HFFc6 (cell line): ENCODE measurements at places on chromosomes 11 and 22.
A peak's percentile ranks its signal among the peaks of the same experiment; 100 is the strongest.

DNA sequence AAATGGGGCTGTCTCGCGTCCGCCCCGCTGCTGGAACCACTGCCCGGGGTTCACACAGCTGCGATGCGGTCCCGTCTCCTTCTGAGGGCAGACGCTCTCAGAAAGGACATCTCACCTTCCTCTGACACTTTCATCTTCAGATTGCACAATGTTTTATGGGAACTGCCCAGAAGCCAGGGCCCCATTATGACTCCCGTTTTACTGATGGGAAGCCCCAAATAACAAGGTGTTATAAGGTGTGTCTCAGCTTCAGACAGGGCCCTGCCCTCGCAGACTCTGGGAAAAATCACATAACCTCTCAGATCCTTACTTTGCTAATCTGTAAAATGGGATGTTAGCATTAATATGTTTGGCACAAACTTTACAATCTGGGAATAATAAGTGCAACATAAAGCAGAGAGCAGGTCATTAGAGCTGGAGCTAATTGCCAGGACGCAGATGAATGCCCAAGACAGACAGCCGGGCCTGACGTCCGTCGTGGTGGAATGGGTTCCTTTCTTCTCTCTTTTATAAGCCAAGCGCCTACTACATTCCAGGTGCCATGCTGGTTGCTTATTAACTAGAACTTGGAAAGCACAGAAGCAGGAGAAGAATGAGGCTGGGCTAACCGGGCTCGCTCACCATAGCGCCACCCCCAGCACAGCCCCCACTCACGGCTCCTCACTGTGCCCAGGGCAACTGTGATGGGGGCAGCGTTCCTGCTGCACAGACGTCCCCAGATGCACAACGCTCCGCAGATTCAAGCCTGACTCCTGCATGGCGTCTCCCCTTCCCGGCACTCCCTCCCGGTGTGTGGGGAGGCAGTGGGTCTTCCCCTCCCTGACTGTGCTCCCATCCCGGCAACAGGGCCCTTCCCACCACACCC lies 43.8 kb downstream of the TRMU start:
- H3K27me3 ChIP-seq, result peaks cover 6% of the 10 kb centered on the region
- peaks cover 25% of the 10 kb centered on the region for H3K36me3 ChIP-seq
- H3K4me1 ChIP-seq, result peaks cover 4% of the 10 kb centered on the region; the same call in 1 of the 2 replicates
- no peak overlapping the region for H3K27ac ChIP-seq

DNA sequence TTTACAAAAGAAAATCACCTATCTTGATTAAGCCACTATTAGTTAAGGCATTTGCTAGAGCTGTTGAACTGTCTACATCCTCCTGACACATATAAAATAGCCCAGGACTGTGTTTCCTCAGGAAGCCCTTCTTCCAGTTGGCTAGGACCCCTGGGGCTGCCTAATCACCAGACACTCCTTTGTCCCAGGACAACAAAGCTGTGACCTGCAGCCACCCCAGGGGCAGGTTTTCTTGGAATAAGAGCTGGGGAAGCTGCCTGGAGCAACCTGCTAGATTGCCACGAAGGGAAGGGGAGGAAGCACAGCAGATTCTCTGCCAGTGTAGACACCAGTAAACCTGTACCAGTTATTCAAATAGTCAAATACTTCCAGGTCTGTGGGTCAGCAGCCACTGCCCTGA lies 17.6 kb downstream of the CHST1 start:
- DNase-seq, result no peak
- H3K27ac ChIP-seq, result no peak overlapping the region
- no peaks in the 10 kb centered on the region for H3K36me3 ChIP-seq

DNA sequence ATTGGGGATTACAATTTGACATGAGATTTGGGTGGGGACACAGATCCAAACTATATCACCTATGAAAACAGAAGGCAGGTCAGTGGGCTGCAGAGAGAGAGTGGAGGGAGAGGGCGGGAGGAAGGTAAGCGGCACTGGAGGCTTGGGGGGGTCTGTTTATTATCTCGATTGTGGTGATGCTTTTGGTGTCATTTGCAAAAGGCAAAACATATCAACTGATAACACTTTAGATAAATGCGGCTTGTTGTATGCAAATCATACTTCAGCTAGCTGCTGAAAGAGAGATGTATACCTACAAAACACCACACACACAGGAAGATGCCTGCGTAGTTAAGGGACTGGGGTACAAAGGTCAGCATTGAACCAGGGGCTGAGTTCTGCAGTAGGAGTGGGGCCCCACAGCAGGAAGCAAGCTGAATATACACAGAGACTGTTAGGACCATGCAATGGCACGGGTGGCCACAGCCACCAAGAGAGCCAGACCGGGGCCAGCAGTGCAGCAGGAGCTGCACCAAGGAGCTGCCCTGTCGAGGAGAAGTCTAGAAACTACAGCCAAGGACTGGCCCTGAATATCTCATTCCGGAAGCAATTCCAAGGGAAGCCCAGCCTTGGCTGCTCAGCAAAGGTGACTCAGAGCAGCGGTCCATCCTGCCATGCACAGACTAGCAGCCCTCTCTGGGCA lies 23.8 kb upstream of the TOLLIP start:
- no peak for DNase-seq
- no peak overlapping the region for H3K27ac ChIP-seq
- H3K4me3 ChIP-seq, result no peak overlapping the region
- peaks cover 13% of the 10 kb centered on the region for H3K27me3 ChIP-seq

DNA sequence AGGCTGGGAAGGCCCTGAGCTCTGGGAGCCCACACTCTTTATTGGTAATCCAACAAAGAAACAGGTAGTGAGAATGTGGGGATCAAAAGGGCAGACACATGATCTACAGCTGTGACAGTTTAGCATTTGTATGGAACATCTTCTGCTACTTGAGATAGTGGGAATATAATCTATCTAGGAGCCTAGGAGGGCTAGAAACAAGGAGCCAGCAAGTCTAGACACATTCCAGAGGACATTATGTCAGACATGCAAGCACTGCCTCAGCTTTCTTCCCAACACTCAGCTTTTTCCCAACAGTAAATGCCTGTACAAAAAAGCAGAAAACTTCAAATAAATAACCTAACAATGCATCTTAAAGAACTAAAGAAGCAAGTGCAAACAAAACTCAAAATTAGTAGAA lies 1150.6 kb upstream of the RAG2 start:
- H3K27me3 ChIP-seq, result no peaks in the 10 kb centered on the region; the same call in 1 of the 2 replicates
- peaks cover 3% of the 10 kb centered on the region; the same call in 1 of the 2 replicates for H3K36me3 ChIP-seq
- H3K27ac ChIP-seq, result no peak overlapping the region
- no peak overlapping the region for H3K4me3 ChIP-seq
- no peak for DNase-seq

DNA sequence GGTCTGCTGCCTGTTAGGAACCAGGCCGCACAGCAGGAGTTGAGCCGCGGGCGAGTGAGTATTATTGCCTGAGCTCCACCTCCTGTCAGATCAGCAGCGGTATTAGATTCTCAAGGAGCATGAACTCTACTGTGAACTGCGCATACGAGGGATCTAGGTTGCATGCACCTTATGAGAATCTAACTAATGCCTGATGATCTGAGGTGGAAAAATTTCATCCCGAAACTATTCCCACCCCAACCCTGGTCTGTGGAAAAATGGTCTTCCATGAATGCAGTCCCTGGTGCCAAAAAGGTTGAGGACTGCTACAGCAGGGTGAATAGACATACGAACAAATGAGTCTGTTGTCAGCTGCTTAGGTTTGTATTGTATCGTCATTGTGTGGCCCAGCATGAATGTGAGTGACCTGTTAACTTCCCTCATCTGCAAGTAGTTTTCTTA lies 29.8 kb downstream of the RNF141 start:
- H3K27ac ChIP-seq, result no peak overlapping the region
- H3K27me3 ChIP-seq, result no peaks in the 10 kb centered on the region
- no peak overlapping the region for H3K4me3 ChIP-seq
- H3K36me3 ChIP-seq, result no peaks in the 10 kb centered on the region
- no peak for DNase-seq

- peak overlapping the region; percentile 42 for H3K27ac ChIP-seq
- H3K4me3 ChIP-seq, result no peak overlapping the region
- no peak for DNase-seq
- peaks cover 26% of the 10 kb centered on the region for H3K36me3 ChIP-seq
- no peaks in the 10 kb centered on the region; the same call in 1 of the 2 replicates for H3K27me3 ChIP-seq
Observed at GRCh38 chr11:18367431-18367830, 26.9 kb upstream of the LDHA start.

DNA sequence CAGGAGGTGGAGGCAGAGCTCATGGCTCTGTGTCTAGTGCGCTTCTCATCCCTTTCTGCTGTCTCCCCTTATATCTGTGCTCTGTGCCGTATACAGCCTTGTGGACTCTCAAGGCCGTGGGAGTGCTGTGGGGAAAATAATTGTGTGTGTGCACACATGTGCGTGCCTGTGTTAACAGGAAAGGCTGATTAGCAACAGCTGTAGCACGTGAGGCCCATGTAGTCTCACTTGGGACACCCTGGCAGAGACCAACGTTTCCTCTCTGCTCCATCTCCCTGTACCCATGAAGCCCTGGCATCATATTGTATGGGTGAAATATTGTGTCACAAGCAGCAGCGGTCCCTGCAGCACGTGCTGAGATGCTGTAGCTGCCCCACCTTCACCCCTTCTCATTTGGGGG lies 109.3 kb downstream of the LRRC32 start:
- DNase-seq, result no peak
- peaks cover 5% of the 10 kb centered on the region; the same call in 1 of the 2 replicates for H3K36me3 ChIP-seq
- H3K27me3 ChIP-seq, result peaks cover 4% of the 10 kb centered on the region
- H3K4me3 ChIP-seq, result no peak overlapping the region

GRCh38 chr11:103887001-103887658 lies 149.3 kb upstream of the DDI1 start:
- no peak overlapping the region for H3K4me3 ChIP-seq
- no peak for DNase-seq
- H3K4me1 ChIP-seq, result peaks cover 31% of the 10 kb centered on the region
- peaks cover 5% of the 10 kb centered on the region; the same call in 1 of the 2 replicates for H3K36me3 ChIP-seq

- H3K4me3 ChIP-seq, result no peak overlapping the region
- no peaks in the 10 kb centered on the region for H3K27me3 ChIP-seq
- no peak for DNase-seq
- no peak overlapping the region for H3K27ac ChIP-seq
- H3K36me3 ChIP-seq, result no peaks in the 10 kb centered on the region
Observed at GRCh38 chr11:96885405-96885804, 495.6 kb downstream of the JRKL start.

GRCh38 chr11:78350646-78351165 lies 66.9 kb downstream of the GAB2 start:
- H3K4me1 ChIP-seq, result peaks cover 68% of the 10 kb centered on the region
- H3K27me3 ChIP-seq, result no peaks in the 10 kb centered on the region
- H3K4me3 ChIP-seq, result peak overlapping the region; percentile 84
- DNase-seq, result peak; percentile 20
- H3K36me3 ChIP-seq, result no peaks in the 10 kb centered on the region

- no peaks in the 10 kb centered on the region for H3K4me1 ChIP-seq
- H3K4me3 ChIP-seq, result no peak within 1 kb of the TSS
- no peaks in the 10 kb centered on the region for H3K36me3 ChIP-seq
Observed at GRCh38 chr11:63144121-63144520, at the start of gene SLC22A24. Gene SLC22A24 (minus strand): TSS chr11:63144221. CDS start chr11:63143779, 442 bp downstream.

GRCh38 chr11:42003801-42004200 lies 544.3 kb upstream of the LRRC4C start:
- DNase-seq, result no peak
- no peaks in the 10 kb centered on the region for H3K27me3 ChIP-seq
- no peak overlapping the region for H3K27ac ChIP-seq

GRCh38 chr22:37599153-37599552 lies 9.5 kb upstream of the GGA1 start:
- H3K4me1 ChIP-seq, result peaks cover 20% of the 10 kb centered on the region
- H3K4me3 ChIP-seq, result no peak overlapping the region
- H3K27me3 ChIP-seq, result peaks cover 17% of the 10 kb centered on the region
- no peaks in the 10 kb centered on the region for H3K36me3 ChIP-seq

DNA sequence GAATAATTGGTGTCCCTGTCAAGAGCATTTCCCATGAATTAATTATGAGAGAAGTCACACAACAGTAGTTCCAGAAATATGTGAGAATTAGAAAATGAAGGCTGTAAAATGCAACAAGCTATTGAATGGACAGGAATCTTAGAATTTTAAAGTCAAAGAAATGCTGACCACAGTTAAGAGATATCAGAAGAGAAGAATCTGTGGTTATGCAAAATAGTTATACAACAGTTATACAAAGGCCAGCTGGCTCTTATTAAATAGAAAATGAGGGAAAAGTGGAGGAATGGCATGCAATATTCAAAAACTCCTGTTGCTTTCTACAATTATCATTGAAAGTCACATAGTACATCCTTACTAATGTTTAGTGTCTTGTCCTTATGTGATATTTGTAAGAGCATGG lies 27.4 kb downstream of the CASP12 start:
- no peak overlapping the region for H3K4me3 ChIP-seq
- DNase-seq, result no peak
- no peak overlapping the region for H3K27ac ChIP-seq
- H3K36me3 ChIP-seq, result no peaks in the 10 kb centered on the region
- H3K4me1 ChIP-seq, result peaks cover 6% of the 10 kb centered on the region; the same call in 1 of the 2 replicates

GRCh38 chr11:45988921-45989320 lies 66.5 kb downstream of the LARGE2 start:
- DNase-seq, result no peak
- H3K27me3 ChIP-seq, result no peaks in the 10 kb centered on the region
- H3K27ac ChIP-seq, result no peak overlapping the region

DNA sequence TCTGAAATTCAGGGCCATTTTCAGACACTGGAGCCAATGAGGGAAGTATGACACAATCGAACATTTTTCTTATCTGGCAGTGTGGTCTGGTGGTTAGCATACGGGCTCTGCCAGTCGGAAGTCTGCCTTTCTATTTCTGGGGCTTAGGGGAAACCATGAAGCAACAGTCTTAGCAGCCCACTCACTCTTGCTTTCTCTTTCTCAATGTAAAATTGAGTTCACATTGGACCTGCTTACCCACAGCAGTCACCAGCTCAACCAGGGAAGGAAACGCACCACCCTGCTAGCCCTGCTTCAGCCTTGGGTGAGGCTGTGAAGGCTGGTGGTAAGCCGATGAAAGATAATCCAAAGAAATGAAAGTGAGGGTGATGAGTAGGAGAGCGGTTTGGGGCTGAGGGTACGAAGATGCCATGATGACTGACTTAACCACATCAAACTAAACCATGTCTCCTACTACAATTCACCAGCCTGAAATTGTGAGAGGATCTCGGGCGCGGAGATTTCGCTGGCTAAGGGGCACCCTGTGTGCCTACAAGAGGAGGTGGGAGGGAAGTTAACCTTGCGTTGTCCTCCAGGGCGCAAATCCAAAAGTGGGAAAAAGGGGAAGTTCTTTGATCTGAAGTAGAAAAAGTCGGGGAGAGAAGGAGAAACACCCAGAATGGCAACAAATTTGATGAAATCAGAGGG lies 2.0 kb upstream of the LMO2 start:
- H3K27me3 ChIP-seq, result peaks cover 26% of the 10 kb centered on the region
- H3K4me3 ChIP-seq, result no peak overlapping the region
- peaks cover 9% of the 10 kb centered on the region for H3K4me1 ChIP-seq
- no peak for DNase-seq
- H3K36me3 ChIP-seq, result no peaks in the 10 kb centered on the region

DNA sequence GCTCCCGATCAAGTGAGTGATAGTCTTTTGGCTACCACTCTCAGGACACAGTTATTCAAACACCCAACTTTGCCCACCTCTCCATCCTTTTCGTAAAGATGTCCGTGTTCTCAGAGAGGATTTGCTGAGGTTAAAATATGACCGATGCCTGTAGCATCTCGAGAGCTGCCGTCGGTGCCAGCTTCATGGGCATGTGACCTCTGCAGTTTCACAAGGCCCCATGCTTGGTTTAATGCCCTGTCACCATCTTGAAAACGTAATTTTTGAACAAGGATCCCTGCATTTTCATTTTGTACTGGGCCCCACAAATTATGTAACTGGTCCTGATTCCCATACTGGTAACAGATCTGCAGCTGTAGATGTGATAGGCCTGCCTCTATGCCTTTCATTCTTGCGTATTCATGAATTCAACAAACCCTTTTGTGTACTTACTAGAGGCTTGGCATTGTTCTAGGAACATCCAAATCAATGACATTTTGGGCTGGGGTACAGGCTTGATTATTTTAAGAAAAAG lies 85.1 kb downstream of the BMAL1 start:
- H3K27me3 ChIP-seq, result no peaks in the 10 kb centered on the region; the same call in 1 of the 2 replicates
- no peak overlapping the region for H3K4me3 ChIP-seq
- peaks cover 41% of the 10 kb centered on the region for H3K4me1 ChIP-seq
- no peak for DNase-seq
